Mucosa of descending colon (tissue), 3 donors: ENCODE measurements at places on chromosomes 3 and 15. TPM values are rescaled to one million over a fixed set of nuclear protein-coding genes. Genes with fewer than 3 reads are reported as not detected.
A peak's percentile ranks its signal among the peaks of the same experiment; 100 is the strongest.

The DBR1 gene
- 11.6 TPM for total RNA-seq

- no peak for DNase-seq
Observed at GRCh38 chr3:127000119-127000518, 17.2 kb downstream of the PLXNA1 start.

DNA sequence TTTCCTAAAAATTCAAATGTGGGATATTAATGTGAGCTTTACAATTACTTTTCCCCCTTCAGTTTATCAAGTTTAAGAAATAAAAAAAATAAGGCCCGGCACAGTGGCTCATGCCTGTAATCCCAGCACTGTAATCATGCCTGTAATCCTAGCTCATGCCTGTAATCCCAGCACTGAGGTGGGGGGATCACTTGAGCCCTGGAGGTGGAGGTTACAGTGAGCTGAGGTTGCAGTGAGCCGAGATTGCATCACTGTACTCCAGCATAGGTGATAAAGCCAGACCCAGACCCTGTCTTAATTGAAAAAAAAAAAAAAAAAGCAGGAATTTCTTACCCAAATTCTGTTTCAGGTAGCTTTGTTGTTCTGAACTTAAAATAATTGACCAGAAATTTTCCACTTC, 17.9 kb downstream of the ATP6V1A start:
- DNase-seq, result no peak

The SI gene
- 58.6 TPM for total RNA-seq

DNA sequence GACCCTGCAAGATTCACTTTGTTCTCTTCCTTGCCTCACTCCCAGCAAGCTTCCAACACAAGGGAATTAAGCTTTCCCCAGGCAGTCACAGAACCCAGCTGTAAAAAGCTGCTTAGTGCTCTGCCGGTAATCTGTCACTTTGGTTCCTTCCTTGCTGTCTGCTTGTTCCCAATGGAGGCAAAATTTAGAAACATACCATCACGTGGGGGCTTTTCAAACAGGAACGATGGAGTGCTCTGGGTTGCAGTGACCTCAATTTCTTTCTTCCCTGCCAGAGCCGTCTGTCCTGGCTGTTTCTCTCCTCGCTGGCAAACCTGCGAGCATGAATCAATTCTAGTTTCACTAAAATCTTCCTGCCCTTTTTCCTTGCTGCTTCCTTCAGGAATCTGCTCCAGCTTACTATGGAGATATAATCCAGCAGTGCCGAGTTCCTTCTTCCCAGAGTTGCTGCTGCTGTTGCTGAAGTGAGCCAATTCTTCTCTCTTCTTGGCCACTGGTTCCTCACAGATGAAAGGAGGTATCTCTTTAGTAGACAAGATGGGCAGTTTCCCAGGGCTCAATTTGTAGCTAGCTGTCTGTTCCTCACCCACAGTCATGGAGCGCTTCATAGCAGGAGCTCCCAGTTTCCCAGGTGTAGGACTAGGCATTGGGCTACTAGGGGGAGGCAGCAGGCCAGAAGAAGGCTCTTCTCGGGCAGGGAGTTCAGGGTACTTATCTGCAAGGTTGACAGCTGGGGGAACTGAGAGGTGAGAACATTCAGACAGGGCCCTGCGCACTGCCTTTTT, 88.1 kb downstream of the DHX30 start:
- no peak for DNase-seq

DNA sequence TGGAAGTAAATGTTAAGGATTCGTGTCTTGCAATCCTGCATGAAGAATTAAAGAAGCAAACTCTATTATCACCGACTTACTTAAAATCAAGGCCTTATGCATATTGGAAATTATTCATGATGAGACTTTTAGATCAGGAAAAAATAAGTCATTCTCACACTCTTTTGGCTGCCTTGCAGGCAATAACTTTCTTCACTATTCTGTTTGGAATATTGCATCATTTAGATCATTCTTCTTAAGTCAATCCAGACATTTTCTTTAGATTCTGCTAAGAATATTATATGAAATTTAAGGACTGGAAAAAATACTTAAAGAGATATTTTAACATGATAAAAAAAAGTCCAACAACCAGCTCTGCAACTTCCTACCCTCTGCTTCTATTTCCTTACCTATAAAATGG, 245.4 kb downstream of the LRRN1 start:
- no peak for DNase-seq

The ARGFX gene
- not detected for total RNA-seq

The ALDH1A2 gene
- 0.55 TPM for total RNA-seq

- no peak for DNase-seq
Observed at GRCh38 chr3:27684302-27684701, 37.8 kb downstream of the EOMES start.

- no peak for DNase-seq
Observed at GRCh38 chr15:93553167-93553935, 464.3 kb upstream of the RGMA start.

The DNASE1L3 gene
- total RNA-seq, result 9.6 TPM

- no peak for DNase-seq
Observed at GRCh38 chr3:150062492-150062891, 91.8 kb upstream of the PFN2 start.

The RPL22L1 gene
- total RNA-seq, result 31.4 TPM

The ALAS1 gene
- 103 TPM for total RNA-seq

DNA sequence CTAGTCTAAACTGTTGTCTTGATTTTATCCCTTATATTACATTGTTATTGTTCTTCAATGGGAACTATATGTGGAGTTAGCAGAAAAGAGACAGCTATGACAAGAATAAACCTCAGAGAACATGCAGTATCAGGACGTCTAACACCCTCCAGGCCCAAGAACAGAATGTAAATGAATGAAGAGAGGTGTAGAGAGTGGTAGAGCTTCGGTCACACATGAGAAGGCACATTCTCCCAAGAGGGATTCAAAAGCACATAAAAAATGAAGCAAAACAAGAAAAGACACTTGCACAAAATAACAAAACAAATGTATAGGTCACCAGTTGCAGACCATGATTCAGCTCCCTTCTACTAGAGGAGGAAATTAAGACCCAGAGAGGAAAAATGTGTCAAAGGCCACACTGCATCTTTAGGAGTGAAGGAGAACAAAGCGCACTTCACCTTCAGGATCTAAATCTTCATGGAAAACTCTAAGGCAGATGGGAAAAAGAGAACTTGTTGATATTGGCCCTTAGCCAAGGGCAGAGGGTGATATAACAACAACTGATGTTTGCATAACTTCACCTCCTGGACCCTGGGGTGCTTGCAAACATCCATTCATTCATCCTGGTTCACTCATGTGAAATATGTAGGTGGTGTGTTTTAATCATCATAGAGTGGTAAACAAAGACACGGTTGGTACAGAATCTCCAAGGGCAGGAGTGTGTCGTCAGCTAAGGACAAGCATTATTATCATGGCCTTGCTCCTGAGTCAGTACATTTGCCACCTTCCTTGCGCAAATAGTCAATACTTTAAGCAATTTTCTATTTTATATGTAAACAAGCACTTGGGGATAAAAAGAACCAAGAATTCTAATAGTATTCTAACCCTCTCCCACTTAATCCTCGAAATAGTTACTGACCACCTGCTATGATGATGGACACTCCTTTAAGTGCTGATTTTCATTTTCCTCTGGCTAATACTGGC, 8.8 kb downstream of the NEK10 start:
- DNase-seq, result peak; percentile 65

DNA sequence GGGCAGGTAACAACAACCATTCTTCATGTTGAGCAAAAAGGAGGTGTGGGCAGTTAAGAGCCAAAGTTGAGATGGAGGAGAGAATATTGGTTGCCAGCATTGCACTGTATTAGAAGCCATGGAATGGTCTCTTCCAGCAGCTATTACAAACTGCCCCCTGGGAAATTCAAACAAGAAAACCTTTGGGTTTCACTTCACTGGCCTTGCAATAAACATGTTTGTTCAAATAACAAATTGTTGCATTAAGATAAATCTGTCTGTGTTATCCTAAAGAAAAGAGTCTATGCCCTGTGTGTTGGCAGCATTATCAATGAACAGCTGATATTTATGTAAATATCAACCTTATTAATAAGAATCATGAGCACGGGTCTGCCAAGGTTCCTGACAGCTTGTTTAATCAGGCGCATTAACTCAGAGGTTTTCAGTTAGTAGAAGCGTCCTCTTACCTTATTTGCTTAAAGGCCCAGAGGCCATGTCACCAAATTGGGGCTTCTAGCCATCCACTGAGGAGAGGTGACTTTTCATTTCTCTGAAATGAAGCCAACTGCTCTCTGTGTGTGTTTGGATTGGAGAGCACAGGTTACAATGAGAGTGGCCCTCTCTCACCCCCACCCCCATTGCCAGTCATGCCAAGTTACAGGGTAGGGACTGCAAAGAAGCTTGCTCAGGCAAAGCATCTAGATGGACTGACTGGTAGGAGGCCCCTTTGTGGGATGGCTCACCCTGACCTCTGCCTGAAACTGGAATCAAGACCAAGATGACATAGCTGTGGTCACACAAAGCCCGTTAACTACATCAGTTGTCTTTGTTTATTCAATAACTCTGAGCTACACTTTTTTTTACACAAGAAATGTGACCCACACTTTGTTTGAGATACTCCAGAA, 10.5 kb downstream of the FILIP1L start:
- peak; percentile 4 for DNase-seq

The ARNT2 gene
- total RNA-seq, result 2.8 TPM

GRCh38 chr3:133472889-133473288, 73.0 kb downstream of the BFSP2 start:
- DNase-seq, result no peak

GRCh38 chr15:65801229-65801805, 9.2 kb upstream of the DENND4A start:
- DNase-seq, result no peak

The IMPG2 gene
- 0.12 TPM for total RNA-seq

DNA sequence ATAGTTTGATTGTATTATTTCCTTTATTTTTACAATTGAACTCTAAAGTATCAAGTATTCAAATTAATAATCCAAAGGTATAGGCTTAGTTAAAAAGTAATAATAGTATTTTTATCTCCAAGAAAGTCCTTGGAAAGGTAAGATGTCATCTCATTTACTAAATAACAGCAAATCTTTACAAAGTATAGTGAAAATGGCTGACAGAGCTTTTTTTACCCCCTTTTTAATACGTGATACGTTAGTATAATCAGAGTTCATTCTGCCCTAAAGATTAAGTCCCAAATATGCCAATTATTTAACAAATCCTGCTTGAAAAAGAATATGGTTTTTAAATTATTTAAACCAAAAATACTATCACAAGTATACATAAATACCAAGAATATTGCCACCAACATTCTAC, 12.2 kb downstream of the CBLB start:
- DNase-seq, result no peak

DNA sequence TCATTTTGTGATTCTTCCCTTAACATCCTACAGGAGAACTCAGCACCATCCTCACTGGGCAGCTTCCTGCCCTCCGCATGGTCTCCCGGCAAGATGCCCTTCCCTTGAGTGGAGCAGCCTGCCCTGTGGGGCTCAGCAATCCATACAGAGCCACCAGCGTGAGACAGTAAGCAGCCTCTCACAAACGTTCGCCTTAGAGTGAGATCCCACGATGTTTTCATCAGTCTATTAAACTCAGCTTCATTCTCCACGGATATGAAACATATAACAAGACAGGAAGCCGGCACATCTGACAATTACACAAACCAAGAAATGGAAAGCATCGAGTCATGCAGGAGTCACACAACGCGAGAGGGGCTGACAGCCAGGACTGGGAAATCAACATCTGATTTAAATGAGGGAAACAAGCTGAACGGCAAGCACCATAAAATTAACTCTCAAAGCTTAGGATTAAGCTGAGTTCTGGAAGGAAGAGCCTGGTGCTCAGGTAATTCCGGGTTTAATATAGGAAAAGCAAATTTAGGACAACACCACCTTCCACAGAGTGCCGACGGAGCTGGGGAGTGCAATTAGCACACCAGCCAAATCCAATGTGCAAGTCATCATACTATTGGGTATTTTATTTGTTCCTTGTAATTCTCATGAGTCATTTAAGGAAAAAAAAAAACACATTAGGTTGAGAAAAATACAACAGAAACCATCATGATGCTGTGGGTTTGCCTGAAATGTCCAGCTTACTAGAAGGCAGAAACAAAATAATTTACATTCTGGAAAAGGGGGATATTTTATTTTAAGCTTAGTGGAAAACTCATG, 272.0 kb downstream of the OCA2 start:
- no peak for DNase-seq
